ENCODE measurements at places on chromosomes 3 and 15.

- DNase-seq = no peak
These were observed 29.1 kb downstream of the LIPC start for GRCh38 chr15:58460872-58461271.

- no peak for DNase-seq
These were observed 29.9 kb downstream of the CGNL1 start for GRCh38 chr15:57406062-57406772.

DNA sequence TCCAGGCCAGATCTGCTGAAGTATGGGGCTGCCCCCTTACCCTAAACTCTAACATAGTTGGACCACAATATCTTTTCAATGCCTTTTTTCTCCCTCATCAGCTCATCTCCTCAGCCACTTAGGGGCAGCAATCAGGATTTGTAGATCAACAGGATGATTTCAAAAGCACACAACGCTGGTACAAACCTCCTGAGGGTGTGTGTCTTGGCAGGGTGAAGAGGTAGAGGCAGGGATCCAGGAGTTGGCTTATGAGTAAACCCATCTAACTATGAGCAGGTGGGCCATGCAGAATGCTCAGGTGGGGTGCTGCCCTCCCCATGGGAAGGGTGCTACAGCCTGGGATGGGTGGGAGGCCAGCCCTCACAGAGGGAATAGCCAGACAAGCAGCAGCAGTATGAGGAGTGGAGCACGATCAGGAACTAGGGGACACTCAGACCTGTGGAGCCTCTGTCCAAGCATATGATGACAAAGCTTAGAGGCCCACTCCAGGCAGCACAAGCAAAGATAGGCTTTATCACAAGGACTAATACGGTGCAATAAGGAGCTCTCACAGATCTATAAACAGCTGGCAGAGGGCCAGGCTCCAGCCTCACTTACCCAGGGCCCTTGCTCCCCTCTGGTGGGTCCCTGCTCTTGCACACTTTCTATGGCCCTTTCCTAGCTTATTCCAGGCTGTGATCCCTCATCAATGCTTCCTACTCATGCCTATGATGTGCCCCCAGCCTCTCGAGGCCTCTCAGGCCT is 32.2 kb downstream of the IL20RB start:
- DNase-seq = no peak

DNA sequence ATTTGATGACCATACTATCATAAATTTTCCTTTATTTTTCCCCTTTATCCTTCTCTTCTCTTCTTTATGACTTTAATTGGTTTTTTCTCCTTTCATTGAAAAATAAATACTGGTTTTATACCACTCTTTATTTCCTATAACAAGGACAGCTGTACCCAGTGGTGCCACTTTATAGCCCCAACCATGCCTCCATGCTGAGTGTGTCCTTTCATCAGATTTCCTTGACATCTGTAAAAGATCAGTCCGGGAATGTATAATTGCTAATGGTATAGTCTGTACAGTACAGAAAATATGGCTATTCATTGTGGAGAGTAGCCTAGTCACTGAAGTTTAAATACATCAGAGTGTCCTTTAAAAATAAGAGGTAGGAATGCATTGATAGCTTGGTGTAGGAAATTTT is 74.6 kb downstream of the EPHA3 start:
- DNase-seq = no peak

- no peak for DNase-seq
These were observed 117.1 kb downstream of the TPRA1 start for GRCh38 chr3:127473244-127474024.

GRCh38 chr3:46943237-46944187 is 33.0 kb downstream of the CCDC12 start:
- DNase-seq = no peak

GRCh38 chr15:84666373-84666772 is 8.4 kb upstream of the NMB start:
- no peak for DNase-seq

GRCh38 chr15:77410701-77411618 is 8.9 kb downstream of the PEAK1 start:
- no peak for DNase-seq

- no peak for DNase-seq
These were observed 161.9 kb upstream of the TNIK start for GRCh38 chr3:171622126-171622525.

DNA sequence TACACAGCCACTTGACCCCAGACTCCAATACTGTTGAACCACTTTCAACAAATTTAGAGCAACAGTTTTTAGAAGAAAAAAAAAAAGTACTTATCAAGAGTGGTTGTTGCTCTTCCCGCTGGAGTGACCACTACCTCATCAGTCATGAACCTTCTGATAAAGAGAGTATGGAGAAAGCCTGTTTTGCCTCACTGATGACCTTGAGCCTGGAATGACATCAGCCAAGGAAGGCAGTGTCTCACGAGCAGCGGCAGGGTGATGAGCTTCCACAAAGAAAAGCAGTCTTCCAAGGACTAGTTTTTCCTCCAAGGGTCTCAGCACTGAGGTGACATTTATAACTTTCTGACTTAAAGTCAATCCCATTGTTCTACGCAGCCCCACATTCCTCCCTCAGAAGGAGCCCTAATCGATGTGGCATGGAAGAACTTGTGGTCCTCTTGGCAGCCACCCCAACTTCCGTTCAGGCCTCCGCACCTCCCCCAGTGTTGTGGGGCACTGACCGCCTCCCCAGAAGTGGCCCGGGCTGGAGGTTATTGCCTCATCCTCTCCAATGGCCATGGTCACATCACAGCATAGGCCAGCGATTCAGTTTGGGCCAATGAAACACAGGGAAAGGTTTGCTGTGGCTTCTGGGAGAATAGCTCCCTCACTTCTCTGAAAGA is 1.8 kb upstream of the CYP11A1 start:
- DNase-seq = no peak

DNA sequence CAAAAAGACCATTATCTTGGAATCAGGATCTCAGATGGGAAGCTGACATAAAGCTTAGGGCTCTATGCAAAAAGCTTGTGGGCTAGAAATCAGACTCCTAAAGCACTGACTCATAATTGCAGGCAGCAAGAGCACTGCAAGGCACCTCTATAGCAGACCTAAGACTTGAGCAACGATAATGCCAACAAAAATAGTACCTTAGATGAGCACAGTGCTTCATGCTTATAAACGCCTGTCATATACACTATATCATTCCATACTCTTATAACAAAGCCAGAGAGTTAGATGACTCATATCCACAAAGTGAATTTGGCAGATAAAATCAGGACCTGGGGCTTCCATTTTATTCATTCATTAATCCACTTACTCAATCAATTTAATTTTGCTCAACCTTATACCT is 560.8 kb downstream of the MCTP2 start:
- no peak for DNase-seq

DNA sequence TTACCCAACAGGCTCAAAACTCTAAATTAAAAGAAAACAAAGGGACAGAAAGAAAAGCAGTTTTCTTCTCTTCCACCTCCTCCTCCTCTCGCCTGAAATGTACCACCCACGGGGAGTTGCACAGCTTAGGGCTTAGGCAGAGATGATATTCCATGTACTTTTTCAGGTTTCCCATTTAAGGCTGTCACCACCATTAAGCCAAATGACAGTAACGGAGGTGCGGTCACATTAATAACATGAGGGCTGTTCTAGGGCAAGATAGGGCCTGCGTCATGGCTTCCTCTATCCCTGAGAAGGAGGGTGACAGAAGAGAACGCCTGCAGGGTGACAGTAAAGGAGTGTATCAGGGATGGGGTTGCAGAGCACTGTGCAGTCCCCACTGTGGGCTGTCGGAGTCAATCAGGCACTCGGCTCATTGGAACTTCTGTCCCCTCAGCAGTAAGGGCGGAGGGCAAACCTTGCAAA is 51.7 kb upstream of the TJP1 start:
- no peak for DNase-seq

- no peak for DNase-seq
These were observed 86.8 kb downstream of the BDH1 start for GRCh38 chr3:197468866-197469382.

- DNase-seq = no peak
These were observed 41.7 kb upstream of the PRR23E start for GRCh38 chr3:127151251-127151564.

DNA sequence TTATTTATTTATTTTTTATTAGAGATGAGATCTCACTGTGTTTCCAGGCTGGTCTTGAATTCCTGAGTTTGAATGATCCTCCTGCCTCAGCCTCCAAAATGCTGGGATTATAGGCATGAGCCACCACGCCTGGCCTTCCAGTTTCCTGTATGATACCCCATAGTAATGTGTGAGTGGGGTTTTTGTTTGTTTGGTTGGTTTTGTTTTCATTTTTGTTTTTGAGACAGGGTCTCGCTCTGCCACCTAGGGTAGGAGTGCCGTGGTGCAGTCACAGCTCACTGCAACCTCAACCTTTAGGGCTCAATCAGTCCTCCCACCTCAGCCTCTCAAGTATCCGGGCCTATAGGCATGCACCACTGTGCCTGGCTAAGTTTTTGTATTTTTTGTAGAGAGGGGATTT is 30.9 kb downstream of the GOLM2 start:
- no peak for DNase-seq

- DNase-seq = no peak
These were observed 31.7 kb upstream of the MNS1 start for GRCh38 chr15:56496635-56497034.

DNA sequence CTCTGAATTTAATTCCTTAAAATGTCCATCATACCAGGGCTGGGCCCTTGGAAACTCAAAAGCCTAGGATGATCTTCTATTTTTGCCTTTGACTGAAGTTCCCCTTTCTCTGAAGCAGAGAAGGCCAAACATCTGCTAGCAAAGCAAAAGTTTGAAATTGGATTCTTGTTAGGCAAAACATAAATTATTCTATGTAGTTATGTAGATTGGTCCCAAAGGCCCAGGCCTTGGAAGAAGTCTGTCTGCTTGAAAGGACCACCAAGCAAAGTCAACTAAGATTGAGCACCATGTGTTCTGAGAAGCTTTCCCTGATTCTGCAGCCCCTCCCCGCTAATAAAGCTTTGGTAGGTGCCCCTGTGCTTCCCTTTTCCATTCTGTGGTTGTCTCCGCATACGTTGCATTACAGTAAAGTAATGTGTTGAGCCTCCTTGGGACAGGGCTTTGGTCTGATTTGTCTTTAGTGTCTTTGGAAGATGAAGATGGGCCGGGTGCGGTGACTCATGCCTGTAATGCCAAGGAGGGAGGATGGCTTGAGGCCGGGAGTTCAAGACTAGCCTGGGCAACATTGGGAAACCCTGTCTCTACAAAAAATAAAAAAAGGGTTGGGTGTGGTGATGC is 56.4 kb downstream of the RPL39L start:
- no peak for DNase-seq

DNA sequence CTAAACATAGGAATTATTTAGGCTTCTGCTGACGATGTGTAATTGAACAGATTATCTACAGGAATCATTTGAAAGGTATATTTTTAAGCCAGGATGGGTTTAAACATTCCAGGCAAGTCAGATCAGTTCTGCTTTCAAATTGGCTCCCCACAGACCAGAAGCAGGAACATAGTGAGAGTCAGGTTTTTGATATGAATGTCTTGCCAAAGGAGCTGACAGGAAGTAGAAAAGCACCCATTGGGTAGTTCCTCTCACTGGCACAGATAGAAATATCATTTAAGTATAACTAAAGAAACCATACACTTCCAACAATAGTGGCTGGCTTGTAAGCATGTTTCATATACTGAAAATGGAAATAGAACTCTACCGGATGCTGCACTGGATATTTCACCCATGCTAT is 95.2 kb downstream of the CLDN1 start:
- DNase-seq = no peak

- no peak for DNase-seq
These were observed 106.9 kb upstream of the TLE3 start for GRCh38 chr15:70204652-70205051.

GRCh38 chr3:106840319-106840718 is 536.9 kb upstream of the CCDC54 start:
- DNase-seq = no peak

DNA sequence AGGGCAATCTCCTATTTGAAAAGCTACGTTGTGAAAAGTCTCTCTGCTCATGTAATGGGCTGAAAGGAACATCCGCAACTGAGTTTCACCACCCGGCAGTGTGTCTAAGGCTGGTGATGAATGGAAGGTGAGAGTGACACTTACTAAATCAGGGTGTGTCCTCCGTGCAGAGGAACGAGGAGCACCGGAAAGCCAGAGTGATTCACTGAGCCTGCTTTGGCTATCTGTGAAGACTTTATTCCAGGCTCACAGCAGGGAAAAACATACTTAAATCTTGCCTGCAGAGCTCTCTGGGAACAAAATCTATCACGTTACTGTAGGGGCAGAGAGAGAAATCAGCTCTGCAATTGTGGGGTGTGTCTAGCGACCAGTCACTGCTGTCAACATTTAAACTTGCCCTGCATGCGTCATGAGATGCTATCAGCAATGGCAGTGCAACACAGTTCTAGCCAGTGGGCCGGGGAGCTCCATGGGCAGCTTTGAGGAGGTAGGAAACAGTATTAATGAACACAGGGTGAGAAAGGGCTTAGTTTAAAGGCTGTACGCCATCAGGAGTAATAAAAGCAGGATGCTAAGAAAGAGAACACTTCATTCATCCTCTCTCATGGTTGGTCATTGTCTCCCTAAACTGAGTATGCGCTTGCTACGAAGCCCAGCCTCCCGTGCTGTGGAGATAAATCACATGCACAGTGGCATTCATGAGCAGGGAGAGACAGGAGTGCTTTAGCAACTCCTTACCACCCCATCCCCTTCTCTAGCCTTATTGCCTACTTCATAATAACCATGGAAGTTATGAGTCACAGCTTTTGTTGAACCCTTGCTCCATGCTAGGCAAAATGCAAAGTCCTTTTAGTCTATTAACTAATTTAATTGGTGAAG is 542.7 kb upstream of the ADAMTS9 start:
- DNase-seq = no peak

GRCh38 chr3:53823026-53823955 is 22.9 kb downstream of the CHDH start:
- DNase-seq = no peak

DNA sequence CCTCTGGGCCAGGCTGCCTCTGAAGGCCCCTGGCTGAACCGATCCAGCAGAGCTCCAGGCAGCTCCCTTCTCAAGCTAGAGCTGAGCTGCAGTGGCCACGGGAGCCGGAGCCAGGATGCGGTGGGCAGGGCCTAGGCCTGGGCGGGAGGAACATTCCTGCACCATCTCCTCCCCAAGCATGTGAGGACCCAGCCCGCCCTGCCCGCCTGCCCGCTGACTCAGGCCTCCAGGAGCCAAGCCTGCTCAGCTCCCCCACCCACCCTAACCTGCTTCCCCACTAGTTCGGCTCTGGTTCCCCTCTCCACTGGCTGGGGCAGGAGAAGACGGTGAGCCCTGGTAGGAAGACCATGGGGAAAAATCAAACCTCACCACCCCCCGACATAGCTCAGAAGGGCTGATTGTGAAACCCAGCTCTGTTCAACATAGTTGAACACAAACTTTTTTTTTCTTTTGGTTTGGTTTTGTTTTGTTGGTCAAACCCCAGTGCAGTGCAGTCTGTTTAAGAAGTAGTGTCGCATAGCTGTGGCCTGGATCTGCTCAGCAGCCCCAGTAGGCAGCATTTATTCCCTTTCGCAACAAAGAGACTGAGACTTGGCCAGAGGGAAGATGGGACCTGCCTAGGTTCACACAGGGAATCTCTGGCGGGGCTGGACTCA is 13.5 kb downstream of the SNX33 start:
- no peak for DNase-seq
